ENCODE measurements at places on chromosomes 7 and 10. TPM values are rescaled to one million over a fixed set of nuclear protein-coding genes. Genes with fewer than 3 reads are reported as not detected.
A peak's percentile ranks its signal among the peaks of the same experiment; 100 is the strongest.

GRCh38 chr10:47348138-47348651 is at the start of gene RBP3:
Gene RBP3 (plus strand): TSS chr10:47348363. CDS start chr10:47348485, 122 bp downstream.
- no peaks in the 10 kb centered on the region for H3K27me3 ChIP-seq
- no peak for DNase-seq
- H3K27ac ChIP-seq = no peak within 1 kb of the TSS

DNA sequence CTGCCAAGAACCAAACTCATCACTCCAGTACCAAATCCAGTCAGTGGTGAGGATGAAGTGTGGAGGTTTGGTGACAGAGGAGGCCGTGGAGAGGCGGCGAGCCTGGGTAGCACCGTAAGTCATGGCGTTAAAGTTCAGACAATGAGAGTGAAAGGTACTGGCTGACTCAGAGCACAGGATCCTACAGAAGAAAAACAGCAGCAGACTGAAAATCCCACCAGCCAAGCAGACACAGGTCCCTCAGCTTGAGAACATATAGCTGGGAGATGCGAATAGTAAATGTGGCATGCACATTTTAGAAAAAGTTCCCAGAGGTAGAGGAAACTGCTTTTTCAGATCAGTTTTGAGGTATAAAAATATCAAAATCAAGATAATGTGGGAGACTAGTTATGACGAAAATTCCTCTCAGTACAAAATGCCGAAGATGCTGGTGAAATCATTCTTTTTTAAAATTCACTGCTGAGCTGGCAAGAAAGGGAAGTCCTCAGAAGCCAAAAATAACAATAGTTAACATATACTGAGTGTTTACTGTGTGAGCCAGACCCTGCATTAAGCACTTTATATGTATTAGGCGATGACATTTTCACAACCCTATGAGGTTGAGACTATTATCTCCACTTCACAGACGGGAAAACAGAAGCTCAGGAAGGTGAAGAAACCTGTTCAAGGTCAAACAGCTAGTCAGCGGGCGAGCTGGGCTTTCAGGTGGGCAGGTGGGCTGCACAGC is 20.9 kb downstream of the PARP12 start:
- H3K4me1 ChIP-seq = no peaks in the 10 kb centered on the region
- H3K27ac ChIP-seq = no peak overlapping the region
- no peak for DNase-seq
- H3K27me3 ChIP-seq = no peaks in the 10 kb centered on the region
- peaks cover 20% of the 10 kb centered on the region for H3K36me3 ChIP-seq

DNA sequence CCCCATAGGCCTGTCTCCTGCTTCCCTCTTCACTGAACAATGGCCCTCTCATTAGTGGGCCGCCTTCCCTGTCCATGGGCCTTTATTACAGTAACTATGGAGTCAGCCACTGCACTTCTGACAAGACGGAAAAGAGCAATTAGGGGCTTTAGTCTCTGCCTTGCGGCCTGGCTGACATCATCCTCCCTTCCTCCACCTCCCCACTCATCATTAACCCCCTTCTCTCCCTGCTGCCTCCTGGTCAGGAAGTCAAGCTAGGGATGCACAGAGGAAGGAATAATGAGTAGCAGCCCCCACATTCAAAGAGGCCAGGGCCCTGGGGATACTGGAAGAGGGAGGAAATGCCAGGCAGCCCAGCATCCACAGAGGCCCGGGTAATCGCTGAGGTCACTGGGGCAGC is 101.6 kb upstream of the PLXNA4 start:
- no peak overlapping the region for H3K27ac ChIP-seq
- H3K4me1 ChIP-seq = no peaks in the 10 kb centered on the region
- no peak for DNase-seq
- no peaks in the 10 kb centered on the region for H3K36me3 ChIP-seq

- no peak overlapping the region for H3K4me3 ChIP-seq
- H3K4me1 ChIP-seq = no peaks in the 10 kb centered on the region
- no peak overlapping the region for H3K27ac ChIP-seq
- no peaks in the 10 kb centered on the region for H3K36me3 ChIP-seq
These were observed 18.9 kb upstream of the RAMP3 start for GRCh38 chr7:45138433-45139267.

DNA sequence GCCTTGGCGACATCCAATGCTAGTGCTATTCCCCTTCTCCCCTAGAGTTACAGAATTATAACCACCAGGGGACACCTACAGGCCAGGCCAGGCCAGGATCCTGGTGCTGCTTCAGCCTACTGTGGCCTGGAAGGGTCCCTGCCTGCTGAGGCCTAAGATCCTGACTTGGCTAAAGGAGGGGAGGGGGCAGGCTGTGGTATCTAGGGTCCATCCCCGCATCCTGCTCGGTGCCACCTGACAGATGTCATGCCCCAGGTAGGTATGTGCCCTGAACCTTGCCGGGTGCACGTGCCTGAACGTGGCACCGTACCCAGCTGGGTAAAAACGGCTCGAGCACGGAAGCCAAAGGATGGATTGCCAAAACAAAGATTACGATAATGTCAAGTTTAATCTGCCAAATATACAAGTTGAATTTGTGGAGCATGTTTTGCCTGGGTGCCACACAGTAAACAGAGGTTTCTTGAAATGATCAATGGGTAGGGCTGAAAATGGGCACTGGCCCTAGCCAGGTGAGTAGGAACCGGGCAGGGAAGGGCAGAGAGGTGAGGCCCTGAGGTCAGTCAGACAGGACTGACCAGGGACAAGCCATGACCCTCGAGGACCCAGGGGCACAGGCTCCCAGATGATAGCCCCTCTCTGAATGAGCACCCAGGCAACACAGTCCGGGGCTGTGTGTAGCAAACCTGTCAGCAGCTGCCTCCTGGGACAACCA is 12.6 kb downstream of the PDAP1 start:
- H3K4me3 ChIP-seq = no peak overlapping the region
- peaks cover 16% of the 10 kb centered on the region for H3K4me1 ChIP-seq
- DNase-seq = no peak
- H3K27me3 ChIP-seq = no peaks in the 10 kb centered on the region
- H3K27ac ChIP-seq = peak overlapping the region; percentile 25
- peaks cover 86% of the 10 kb centered on the region for H3K36me3 ChIP-seq

DNA sequence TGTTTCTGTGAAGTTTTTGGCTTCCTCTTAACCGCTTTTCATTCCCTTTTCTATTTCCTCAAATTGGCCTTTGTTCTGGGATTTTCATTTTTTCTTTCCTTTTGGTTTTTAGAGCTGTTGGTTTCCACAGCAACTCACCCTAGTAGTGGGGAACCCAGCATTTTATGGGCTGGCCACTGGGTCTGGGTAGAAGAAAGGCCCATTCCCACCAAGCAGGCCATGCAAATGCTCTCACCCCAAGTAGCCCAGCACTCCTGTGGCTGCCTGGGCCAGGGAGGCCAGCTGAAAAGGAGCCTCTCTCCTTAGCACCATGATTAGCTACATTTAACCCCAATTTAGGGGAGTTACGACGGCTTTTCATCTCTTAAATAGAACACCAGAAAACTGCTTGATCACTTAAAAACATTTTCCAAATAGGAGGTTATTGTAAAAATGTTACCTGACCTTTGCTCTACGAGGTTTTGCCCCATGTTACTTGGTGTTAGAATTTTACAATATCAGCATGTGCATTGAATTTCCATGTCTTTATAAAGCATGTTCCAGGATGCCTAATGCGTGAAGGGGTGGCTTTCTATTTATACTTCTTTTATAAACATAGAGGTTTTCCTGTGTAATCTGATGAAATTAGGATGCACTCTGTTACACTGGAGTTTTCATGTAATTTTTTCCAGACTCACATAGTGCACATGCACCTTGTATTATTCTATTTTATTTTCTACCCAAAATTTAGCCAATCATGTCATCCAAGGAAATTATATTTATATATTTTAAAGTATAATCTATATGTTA is 75.4 kb downstream of the FAM171A1 start:
- no peak overlapping the region for H3K27ac ChIP-seq
- no peak overlapping the region for H3K4me3 ChIP-seq
- no peak for DNase-seq
- no peaks in the 10 kb centered on the region for H3K27me3 ChIP-seq
- H3K4me1 ChIP-seq = peaks cover 6% of the 10 kb centered on the region
- H3K36me3 ChIP-seq = no peaks in the 10 kb centered on the region

DNA sequence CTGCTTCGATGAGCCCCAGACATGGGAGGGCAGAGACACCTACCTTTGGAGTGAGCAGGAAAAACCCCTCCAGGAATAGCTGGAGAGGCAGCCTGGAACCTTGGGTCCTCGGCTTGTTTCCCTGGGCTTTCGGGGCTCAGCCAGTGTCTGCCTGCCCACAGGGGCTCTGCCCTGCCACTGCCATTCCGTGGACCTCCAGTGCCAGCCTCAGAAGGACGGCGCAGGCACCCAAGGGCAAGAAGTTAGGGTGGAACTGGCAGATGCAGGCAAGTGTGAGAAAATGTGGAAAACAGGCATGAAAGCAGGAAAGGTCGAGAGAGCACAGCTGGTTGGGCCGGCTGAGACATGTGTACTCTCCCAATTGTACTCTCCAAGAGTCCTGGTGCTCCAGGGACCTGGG is 281.5 kb downstream of the GRID1 start:
- no peaks in the 10 kb centered on the region for H3K36me3 ChIP-seq
- no peak overlapping the region for H3K4me3 ChIP-seq
- no peak for DNase-seq
- no peaks in the 10 kb centered on the region for H3K4me1 ChIP-seq

- DNase-seq = no peak
- no peak overlapping the region for H3K4me3 ChIP-seq
- H3K27me3 ChIP-seq = no peaks in the 10 kb centered on the region
- H3K36me3 ChIP-seq = peaks cover 6% of the 10 kb centered on the region
These were observed 37.7 kb downstream of the ZMIZ1 start for GRCh38 chr10:79106256-79107050.

DNA sequence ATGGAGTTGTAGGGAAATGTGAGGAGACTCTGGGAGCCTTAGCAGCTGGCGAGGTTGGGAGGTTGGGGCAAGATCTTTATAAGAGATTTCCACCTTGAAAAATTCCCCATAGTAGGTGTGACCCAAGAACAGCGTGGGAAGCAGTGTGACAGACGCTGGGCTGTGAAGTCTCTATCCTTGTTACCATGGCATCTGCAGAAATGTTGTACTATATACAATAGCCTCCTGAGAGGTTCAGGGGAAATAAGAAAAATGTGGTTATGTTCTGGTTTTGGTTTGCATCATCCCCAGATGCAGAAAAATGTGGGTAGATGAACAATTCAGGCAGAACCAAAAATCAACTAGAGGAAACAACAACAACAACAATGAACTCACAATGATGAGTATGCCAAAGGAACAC is 498.6 kb downstream of the SH2D4B start:
- H3K27me3 ChIP-seq = no peaks in the 10 kb centered on the region
- H3K4me1 ChIP-seq = no peaks in the 10 kb centered on the region

DNA sequence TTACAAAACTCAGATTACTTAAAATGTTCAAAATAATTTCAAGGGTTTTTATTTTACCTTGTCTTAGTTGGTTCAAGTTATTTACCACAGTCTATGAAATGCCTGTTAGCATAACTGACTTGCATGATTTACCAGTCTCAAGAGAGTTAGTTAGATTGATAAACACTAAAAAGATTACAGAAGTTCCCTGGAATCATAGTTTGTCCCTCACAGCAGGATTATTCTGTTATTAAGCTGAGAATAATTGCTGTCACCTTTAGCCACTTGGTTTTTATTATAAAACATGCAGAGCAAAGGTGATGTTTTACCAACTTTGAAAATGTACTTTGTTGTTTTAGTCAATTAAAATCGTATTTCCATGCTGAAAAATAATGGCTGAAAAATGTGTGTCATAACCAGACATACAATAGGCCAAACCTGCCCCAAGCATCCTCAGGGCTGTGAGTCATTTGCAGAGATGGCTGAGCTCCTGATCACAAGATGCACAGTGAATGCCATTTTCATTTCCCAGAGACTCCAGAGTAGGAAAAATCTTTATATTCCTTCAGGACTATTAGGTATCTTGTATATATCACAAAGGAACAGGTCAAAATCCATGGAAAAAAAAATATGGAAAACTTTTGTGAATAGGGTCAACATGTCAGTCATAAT is 87.8 kb upstream of the DKK1 start:
- DNase-seq = no peak
- no peaks in the 10 kb centered on the region for H3K4me1 ChIP-seq
- H3K4me3 ChIP-seq = no peak overlapping the region
- H3K36me3 ChIP-seq = no peaks in the 10 kb centered on the region

The FIS1 gene
- total RNA-seq = 132 TPM

The POMZP3 gene
- 6.3 TPM for total RNA-seq

The GJD4 gene
- not detected for total RNA-seq

Data from esophagus squamous epithelium (tissue), 5 donors.